CMK (cell line): ENCODE measurements at places on chromosomes 12 and 14.

- DNase-seq, result no peak
These were observed at the start of gene GPR162 for GRCh38 chr12:6821591-6822425. TSS of gene GPR162 (plus strand) at chr12:6821821. CDS start at chr12:6823899, 2,078 bp downstream.

GRCh38 chr12:113142173-113142885 is 6.8 kb upstream of the RASAL1 start:
- DNase-seq, result no peak

- DNase-seq, result no peak
These were observed 230.0 kb downstream of the ANO2 start for GRCh38 chr12:5715021-5715420.

DNA sequence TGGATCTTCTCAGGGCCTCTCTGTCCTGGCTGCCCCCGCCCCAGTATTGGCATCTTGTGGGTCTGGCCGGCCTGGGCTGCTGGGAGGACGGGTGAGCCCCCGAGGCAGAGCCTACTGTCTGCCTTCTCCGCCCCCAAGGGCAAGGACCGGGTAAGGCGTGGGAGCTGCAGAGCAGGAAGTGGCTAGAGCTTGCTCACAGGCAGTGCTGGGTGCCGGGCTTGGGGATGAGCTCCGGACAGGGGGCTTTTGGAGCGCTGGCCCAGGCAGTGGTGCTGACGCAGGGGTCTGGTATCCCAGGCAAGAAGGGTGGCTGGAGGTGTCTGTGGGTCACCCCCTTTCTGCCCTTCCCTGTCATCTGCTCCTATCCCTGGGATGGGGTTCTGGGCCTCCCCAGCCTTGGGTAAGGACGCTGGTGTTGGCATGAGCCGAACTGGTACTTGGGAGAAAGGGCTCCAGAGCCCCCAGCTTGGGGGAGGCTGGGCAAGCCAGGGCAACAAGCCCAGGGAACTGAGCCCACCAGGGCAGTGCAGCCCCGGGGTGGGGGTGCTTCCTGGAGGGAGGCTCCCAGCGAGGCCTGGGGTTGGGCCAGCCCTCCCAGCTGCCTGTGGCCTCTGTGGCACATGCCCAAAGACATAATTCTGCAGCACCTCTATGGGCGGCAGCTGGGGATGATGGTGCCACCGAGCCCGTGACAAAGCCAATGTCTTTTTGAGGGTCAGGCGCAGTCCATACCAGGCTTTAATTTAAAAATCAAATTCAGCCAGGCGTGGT is 126.3 kb downstream of the KIF26A start:
- DNase-seq, result no peak

GRCh38 chr14:32934073-32934880 is 4.4 kb upstream of the NPAS3 start:
- DNase-seq, result no peak

- no peak for DNase-seq
These were observed 90.9 kb upstream of the PTHLH start for GRCh38 chr12:28063355-28063880.

GRCh38 chr12:121799842-121800693 is 3.7 kb upstream of the SETD1B start:
- DNase-seq, result no peak

DNA sequence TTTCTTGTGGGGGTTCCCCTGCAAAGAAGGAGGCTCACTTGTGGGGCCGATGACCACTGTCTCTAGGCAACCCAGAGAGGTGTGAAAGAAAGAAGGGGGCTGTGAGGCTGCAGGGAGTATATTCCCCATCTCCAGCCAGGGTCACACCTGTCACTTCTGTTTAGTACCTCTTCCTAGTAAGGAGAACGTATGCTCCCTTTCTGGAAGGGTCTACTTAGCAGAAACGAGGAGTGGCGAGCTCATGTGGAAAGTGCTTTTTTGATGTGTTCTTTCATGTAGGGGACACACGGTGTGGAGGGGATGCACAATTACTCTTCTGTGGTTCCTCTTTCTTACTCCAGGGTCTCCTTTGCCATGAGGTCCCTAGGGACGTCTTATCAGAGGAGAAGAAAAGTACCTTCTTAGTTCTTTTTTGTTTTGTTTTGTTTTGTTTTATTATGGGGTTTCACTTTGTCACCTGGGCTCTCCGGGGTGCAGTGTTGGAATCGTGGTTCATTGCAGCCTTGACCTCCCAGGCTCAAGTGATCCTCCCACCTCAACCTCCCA is 58.3 kb downstream of the PRKCH start:
- DNase-seq, result no peak

- DNase-seq, result no peak
These were observed 870.6 kb downstream of the NRXN3 start for GRCh38 chr14:79040790-79041189.

DNA sequence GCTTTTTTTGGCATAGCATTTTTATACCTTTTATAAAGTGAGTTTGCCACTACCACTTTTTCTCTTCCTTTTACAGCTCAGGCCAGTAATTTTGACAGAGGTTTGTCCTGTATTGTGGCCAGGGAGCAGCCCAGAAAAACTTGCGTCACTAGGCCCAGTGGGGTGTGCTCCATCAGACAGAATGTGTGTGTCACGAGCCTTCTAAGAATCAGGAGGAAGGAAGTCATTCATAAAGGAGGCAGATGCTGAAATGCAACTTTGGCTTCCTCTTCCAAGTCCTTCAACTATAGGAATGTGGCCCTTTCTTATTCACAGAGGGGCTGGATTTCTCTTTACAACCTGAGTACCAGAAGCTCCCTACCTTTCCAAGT is 10.1 kb upstream of the RAB35 start:
- DNase-seq, result no peak

- no peak for DNase-seq
These were observed 2.5 kb downstream of the PPP1R12A start for GRCh38 chr12:79932357-79932756.

- DNase-seq, result no peak
These were observed 7.4 kb downstream of the PAPOLA start for GRCh38 chr14:96509457-96510090.
